A673 (cell line): ENCODE measurements at places on chromosomes 13 and 19. TPM values are rescaled to one million over a fixed set of nuclear protein-coding genes. Genes with fewer than 3 reads are reported as not detected.
A peak's percentile ranks its signal among the peaks of the same experiment; 100 is the strongest.

ADAT3 gene
- total RNA-seq = 14.1 and 18.0 TPM in 2 replicates

LRCH1 gene
- total RNA-seq = 25.3 and 26.9 TPM in 2 replicates

FGF9 gene
- 0.21 and 0.35 TPM in 2 replicates for total RNA-seq

ZNF98 gene
- total RNA-seq = not detected in 2 replicates

KCNN4 gene
- 0.20 TPM in 1 of 2 replicates, not detected in the other for total RNA-seq

BCAM gene
- total RNA-seq = 3.4 and 6.6 TPM in 2 replicates

SERPINE3 gene
- total RNA-seq = not detected in 2 replicates

DLEU7 gene
- not detected in 2 replicates for total RNA-seq

FGF22 gene
- total RNA-seq = 0.19 and 0.57 TPM in 2 replicates

MCF2L gene
- 7.0 and 9.5 TPM in 2 replicates for total RNA-seq

FXYD7 gene
- total RNA-seq = 0.56 and 0.85 TPM in 2 replicates

EBI3 gene
- total RNA-seq = 1.5 and 2.0 TPM in 2 replicates

GRCh38 chr19:56324436-56324835 lies 9.8 kb upstream of the ZSCAN5A start:
- no peaks in the 10 kb centered on the region for H3K27me3 ChIP-seq
- H3K4me3 ChIP-seq = no peak overlapping the region
- no peaks in the 10 kb centered on the region for H3K36me3 ChIP-seq
- no peak overlapping the region for H3K27ac ChIP-seq
- DNase-seq = no peak
- H3K4me1 ChIP-seq = no peaks in the 10 kb centered on the region

DNA sequence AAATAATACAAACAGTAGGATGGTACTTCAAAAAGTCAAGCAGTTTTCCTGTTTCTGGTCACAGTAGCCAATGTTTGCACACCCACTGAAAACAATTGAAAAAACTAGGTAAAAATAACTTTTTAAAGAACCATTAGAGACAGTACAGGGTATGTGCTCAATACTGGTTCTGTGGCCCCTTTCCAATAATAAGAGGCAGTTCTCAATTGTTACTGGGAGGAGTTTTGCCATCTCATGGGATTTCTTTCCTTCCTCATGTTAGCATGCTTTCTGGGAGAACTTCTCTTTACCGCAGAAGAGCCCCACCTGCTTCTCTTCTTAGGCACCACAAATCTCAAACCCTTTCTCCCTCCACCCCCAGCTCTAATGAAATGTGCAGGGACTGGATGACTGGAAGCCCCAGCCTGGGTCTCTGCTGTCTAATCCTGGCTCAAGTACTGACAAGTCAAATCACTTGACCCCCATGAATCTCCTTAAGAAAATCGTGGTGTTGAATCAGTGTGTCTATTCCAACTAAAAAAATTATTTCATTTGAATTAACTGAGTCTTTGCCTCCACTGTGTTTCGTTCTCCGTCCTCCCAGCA lies 14.6 kb downstream of the METTL21C start:
- no peaks in the 10 kb centered on the region for H3K27me3 ChIP-seq
- no peak overlapping the region for H3K27ac ChIP-seq
- no peaks in the 10 kb centered on the region for H3K4me1 ChIP-seq
- H3K4me3 ChIP-seq = no peak overlapping the region
- no peak for DNase-seq

GRCh38 chr19:7746903-7747884 lies at the start of gene CD209:
TSS of gene CD209 (minus strand) at chr19:7747534. CDS start at chr19:7747511, 23 bp downstream.
- peaks cover 12% of the 10 kb centered on the region for H3K27me3 ChIP-seq
- H3K27ac ChIP-seq = no peak within 1 kb of the TSS
- H3K4me1 ChIP-seq = no peaks in the 10 kb centered on the region
- no peak for DNase-seq
- no peaks in the 10 kb centered on the region for H3K36me3 ChIP-seq

DNA sequence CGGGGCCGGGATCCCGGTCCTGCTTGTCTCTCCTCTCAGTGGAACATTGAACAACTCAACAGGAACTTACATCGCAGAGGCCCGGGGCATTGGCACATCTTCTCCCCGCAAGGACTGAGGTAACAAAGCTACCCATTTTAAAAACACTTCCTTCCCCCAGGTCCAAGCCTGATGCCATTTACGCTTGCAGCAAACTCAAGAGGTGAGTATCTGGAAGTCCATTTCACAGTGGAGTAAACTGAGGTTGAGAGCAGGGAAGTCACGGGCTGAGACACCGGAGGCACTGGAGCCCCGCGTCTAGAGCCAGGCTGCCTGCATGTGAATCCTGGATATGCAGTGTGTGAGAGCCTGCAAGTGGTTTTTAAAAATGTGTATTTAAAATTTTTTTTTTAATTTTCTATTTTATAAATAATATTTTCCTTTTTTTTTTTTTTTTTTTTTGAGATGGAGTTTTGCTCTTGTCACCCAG lies 492 bp upstream of the PGLYRP1 start:
- H3K36me3 ChIP-seq = no peaks in the 10 kb centered on the region
- DNase-seq = no peak
- H3K4me1 ChIP-seq = no peaks in the 10 kb centered on the region
- H3K27ac ChIP-seq = no peak overlapping the region
- H3K4me3 ChIP-seq = no peak overlapping the region

- H3K36me3 ChIP-seq = no peaks in the 10 kb centered on the region
- H3K4me1 ChIP-seq = no peaks in the 10 kb centered on the region
- H3K4me3 ChIP-seq = no peak overlapping the region
- no peak overlapping the region for H3K27ac ChIP-seq
- no peak for DNase-seq
Observed at GRCh38 chr13:107977071-107977574, 238.2 kb downstream of the LIG4 start.

DNA sequence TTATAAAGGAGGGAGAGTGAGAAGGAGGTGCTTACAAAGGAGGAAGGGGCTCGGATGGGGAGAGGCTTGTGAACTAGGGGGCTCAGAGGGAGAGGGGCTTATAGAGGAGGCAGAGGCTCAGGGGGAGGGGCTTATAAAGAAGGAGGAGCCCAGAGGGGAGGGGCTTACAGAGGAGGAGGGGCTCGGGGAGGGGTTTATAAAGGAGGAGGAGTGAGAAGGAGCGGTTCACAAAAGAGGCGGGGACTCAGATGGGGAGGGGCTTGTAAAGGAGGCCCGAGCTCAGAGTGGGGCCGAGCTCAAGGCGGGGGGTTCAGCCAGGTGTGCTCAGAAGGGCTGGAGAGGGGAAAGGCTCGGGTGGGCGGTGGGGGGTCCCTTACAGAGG lies 500 bp downstream of the SMIM24 start:
- H3K4me1 ChIP-seq = no peaks in the 10 kb centered on the region
- peaks cover 40% of the 10 kb centered on the region for H3K27me3 ChIP-seq
- no peaks in the 10 kb centered on the region for H3K36me3 ChIP-seq
- H3K4me3 ChIP-seq = no peak overlapping the region

DNA sequence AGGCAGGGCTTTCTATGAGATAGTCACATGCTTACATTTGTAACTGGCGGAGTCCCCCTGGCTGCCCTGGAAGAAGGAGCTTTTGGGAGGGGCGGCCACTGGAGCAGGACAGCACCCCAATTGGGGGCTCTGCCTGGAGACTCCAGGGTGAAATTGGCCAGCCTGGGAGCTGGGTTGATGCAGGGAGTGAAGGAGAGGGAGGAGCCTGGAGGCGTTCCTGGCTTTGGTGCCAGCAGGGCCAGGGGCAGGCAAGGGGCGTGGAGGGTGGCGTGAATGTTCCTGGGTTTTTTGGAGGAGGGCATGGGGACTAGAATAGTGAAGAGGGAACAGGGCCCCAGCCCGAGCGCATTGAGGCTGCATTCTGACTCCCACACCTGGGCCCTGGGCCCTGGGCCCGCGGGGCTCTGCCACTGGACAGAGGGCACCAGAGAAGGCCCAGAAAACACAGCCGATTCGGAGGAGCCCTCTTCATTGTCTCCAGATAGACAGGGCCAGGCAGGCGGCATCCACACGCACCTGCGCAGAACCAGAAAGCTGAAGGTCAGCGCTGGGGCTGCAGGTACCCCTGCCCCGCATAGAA lies 29.5 kb downstream of the COMP start:
- DNase-seq = no peak
- H3K27ac ChIP-seq = no peak overlapping the region
- H3K27me3 ChIP-seq = no peaks in the 10 kb centered on the region
- no peaks in the 10 kb centered on the region for H3K36me3 ChIP-seq

- H3K27ac ChIP-seq = no peak overlapping the region
- peaks cover 13% of the 10 kb centered on the region for H3K4me1 ChIP-seq
- peak; percentile 59 for DNase-seq
- no peak overlapping the region for H3K4me3 ChIP-seq
Observed at GRCh38 chr19:19540715-19541515, 2.9 kb downstream of the CILP2 start.

- H3K27me3 ChIP-seq = no peaks in the 10 kb centered on the region
- no peak overlapping the region for H3K27ac ChIP-seq
- H3K4me3 ChIP-seq = no peak overlapping the region
- DNase-seq = peak; percentile 70
- H3K36me3 ChIP-seq = no peaks in the 10 kb centered on the region
Observed at GRCh38 chr13:28475916-28476725, 18.8 kb downstream of the FLT1 start.

GRCh38 chr13:84025824-84026223 lies 143.6 kb upstream of the SLITRK1 start:
- H3K4me3 ChIP-seq = no peak overlapping the region
- H3K4me1 ChIP-seq = peaks cover 6% of the 10 kb centered on the region
- no peaks in the 10 kb centered on the region for H3K36me3 ChIP-seq

GRCh38 chr19:42531313-42531712 lies 3.0 kb upstream of the CEACAM1 start:
- DNase-seq = no peak
- H3K27ac ChIP-seq = no peak overlapping the region
- H3K27me3 ChIP-seq = peaks cover 7% of the 10 kb centered on the region
- peaks cover 12% of the 10 kb centered on the region for H3K4me1 ChIP-seq

GRCh38 chr13:20118268-20119140 lies 42.3 kb downstream of the GJA3 start:
- peak overlapping the region; percentile 50 for H3K4me3 ChIP-seq
- peaks cover 9% of the 10 kb centered on the region for H3K4me1 ChIP-seq
- H3K27ac ChIP-seq = peak overlapping the region; percentile 60
- H3K36me3 ChIP-seq = no peaks in the 10 kb centered on the region
- peak; percentile 45 for DNase-seq
- H3K27me3 ChIP-seq = no peaks in the 10 kb centered on the region

DNA sequence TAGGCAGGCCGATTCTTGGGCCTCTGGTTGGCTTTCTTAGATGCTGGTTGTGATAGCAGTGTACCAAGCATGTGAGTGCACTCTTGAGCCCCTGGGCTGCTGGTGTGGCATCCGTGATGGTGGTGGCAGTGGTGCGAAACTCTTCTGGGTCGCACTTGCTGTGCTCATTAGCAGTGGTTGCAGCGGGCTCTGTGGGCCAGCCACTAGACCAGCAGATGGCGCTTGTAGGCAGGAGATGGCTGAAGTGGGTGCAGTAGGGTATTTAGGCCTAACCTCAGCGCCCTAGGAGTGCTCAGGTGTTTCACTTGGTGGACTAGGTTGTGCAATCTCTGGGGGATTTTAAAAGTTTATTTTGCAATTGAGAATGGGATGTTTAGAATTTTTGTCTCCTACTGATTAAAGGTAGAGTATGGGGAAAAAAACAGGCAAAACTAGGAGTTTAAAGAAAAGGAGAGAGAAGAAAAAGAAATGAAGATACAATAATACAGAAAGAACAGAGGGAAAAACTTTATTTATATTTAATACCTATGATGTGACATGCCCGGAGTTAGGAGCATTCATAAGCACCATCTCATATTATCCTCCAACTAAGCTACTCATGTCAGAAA lies 4.3 kb upstream of the ZNF17 start:
- DNase-seq = peak; percentile 70
- no peaks in the 10 kb centered on the region for H3K27me3 ChIP-seq
- H3K4me1 ChIP-seq = no peaks in the 10 kb centered on the region
- no peak overlapping the region for H3K27ac ChIP-seq

- no peak overlapping the region for H3K4me3 ChIP-seq
- DNase-seq = no peak
- no peak overlapping the region for H3K27ac ChIP-seq
Observed at GRCh38 chr13:79943346-79944023, 397.4 kb downstream of the SPRY2 start.

- H3K4me1 ChIP-seq = peaks cover 6% of the 10 kb centered on the region
- H3K36me3 ChIP-seq = no peaks in the 10 kb centered on the region
- no peak overlapping the region for H3K27ac ChIP-seq
- H3K4me3 ChIP-seq = no peak overlapping the region
- DNase-seq = no peak
- H3K27me3 ChIP-seq = no peaks in the 10 kb centered on the region
Observed at GRCh38 chr13:106514928-106515634, 20.4 kb downstream of the EFNB2 start.

DNA sequence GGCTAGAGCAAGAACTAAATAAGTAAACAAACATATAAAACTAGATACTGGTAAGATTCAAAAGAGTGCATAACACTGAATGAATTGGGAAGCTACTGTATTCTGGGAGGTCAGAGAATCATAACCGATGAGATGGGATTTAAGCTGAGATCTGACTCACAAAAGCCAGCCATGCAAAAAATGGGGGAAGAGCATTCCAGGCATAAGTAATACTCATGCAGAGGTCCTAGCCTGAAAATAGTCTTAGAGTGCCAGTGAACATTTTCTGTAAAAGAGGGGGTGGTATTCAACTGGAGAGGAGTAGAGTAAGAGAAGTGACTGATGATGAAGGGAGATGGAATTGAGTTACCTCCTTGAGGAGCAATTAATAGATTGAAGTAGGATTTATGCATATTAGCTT lies 872.0 kb upstream of the GPC6 start:
- H3K4me1 ChIP-seq = no peaks in the 10 kb centered on the region
- no peaks in the 10 kb centered on the region for H3K36me3 ChIP-seq
- H3K4me3 ChIP-seq = no peak overlapping the region
- H3K27me3 ChIP-seq = no peaks in the 10 kb centered on the region
- no peak for DNase-seq

DNA sequence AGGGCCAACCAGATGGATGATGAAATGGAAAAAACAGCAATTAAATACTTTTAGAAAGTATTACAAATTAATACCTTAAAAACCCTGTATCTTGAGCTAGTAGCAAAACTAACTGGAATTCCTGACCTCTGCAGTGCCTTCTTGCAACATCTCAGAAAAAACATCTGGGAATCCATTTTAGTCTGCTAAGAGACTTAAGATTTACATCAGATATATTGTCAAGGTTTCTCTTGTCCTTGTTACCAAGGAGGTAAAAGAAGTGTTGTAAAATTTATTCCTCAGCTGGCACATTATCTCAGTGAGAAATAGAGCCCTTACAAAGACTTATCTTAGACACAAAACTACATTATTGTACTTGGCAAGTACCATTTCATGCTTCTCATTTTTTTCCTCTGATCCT lies 18.5 kb downstream of the KCNRG start:
- H3K27me3 ChIP-seq = no peaks in the 10 kb centered on the region
- no peak overlapping the region for H3K4me3 ChIP-seq
- peaks cover 8% of the 10 kb centered on the region for H3K4me1 ChIP-seq
- no peak overlapping the region for H3K27ac ChIP-seq

DNA sequence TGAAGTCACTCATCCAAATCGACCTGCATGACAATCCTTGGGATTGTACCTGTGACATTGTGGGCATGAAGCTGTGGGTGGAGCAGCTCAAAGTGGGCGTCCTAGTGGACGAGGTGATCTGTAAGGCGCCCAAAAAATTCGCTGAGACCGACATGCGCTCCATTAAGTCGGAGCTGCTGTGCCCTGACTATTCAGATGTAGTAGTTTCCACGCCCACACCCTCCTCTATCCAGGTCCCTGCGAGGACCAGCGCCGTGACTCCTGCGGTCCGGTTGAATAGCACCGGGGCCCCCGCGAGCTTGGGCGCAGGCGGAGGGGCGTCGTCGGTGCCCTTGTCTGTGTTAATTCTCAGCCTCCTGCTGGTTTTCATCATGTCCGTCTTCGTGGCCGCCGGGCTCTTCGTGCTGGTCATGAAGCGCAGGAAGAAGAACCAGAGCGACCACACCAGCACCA lies 5.9 kb downstream of the SLITRK5 start:
- peaks cover 22% of the 10 kb centered on the region for H3K27me3 ChIP-seq
- peak overlapping the region; percentile 48 for H3K4me3 ChIP-seq
- H3K27ac ChIP-seq = no peak overlapping the region
- H3K4me1 ChIP-seq = peaks cover 4% of the 10 kb centered on the region
- no peak for DNase-seq

- H3K27ac ChIP-seq = no peak overlapping the region
- no peaks in the 10 kb centered on the region for H3K36me3 ChIP-seq
- no peak overlapping the region for H3K4me3 ChIP-seq
Observed at GRCh38 chr13:64414381-64414780, 2815.8 kb downstream of the PCDH9 start.
